CD4-positive, alpha-beta T cell treated with Interleukin-1 beta for 1 hour (primary cell): ENCODE measurements at places on chromosomes 3 and 15.

DNA sequence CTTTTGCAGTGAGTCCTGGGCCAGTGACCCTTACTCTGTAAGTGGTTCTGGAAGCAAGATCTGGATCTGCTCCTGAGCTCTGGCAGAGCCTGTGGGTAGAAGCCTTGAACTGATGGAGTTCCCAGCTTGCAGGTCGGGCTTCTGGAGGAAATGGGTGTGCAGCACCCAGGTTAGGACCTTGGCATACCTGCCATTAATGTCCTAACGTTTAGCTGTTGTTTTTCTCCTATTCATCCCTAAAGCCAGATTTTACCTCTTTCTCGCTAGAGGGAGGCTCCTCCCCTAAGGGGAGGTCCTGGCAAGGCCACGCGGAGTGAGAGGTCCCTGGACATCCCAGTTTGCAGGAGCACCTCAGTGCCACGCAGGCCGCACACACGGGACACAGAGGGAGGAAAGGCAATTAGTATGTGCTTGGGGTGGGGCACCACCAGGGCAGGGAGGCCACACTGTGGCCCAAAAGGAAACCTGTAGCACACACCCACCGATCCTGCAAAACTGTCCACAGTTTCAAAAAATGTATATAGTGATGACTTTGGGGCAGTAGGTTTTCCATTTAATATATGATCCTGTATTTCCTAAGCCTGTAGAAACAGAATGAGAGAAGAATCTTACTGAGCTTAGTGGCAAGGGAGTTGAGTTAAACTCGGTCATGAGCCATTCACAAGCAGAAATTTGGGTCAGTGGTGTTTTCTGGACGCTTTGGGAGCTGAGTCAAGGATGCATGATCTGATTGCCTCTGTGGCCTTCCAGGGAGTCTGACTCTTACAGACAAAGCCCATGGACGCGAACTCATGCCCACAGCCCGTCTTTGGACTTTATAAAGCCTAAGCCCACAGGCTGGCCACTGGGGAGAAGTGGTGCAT lies 148.7 kb downstream of the LRRK1 start:
- DNase-seq: no peak

- DNase-seq: no peak
Measured at GRCh38 chr3:124230998-124231397, 239.1 kb upstream of the ROPN1 start.

DNA sequence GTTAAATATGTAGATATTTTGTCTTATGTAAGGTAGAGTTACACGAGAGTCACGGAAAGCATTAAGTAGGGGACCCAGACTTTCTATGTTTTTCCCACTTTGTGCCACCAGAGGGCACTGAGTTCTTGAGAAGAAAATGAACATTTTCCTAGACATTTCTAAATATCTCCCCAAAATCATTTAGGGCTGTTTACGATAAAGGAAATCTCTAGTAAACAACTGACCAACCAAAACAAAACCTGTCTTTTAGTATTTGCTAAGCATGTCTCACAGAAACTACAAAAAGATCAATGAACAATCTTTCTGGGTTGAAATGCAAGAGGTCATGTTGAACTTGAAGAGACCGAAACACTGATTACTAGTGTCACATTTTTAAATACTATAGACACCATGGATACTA lies 16.1 kb downstream of the POU1F1 start:
- DNase-seq: peak; percentile 44

DNA sequence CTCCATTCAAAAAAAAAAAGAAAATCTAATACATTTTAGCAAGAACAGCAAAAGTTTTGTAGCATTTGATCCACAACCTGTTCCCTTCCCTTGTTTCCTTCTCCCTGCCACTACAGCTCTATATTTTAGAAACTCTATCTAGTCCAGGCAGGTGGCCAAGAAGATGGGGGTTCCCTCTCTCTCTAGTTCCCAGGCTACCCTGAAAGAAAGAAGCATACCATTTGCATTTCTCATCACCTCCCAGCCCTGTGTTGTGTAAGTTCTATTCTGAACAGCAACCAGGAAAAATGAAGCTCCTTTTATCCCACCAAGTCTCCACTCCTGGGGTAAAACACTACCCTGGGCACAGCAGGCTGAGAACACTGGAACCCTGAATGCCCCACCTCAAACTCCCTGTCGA lies 100.0 kb downstream of the PCCB start:
- DNase-seq: no peak

DNA sequence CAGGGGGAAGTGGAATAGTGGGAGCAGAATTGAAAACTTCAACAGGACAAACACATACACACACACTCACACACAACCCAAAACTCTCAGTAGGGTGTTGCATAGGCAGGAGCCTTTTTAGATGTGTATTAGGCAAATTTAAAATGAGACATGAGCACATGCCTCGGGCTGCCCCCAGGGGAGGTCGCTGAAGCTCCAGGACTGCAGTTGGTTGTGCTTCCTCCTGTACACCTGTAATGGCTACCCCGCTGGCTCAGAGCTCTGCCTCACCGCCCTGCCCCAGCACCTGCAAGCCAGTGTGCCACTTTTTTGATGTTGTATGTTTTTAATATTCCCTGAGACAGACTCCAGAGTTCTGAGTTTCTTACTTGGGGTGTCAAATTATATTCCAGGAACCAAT lies 303.4 kb upstream of the NR2E3 start:
- DNase-seq: no peak

GRCh38 chr3:27613846-27614500 lies 108.2 kb downstream of the EOMES start:
- DNase-seq: no peak

DNA sequence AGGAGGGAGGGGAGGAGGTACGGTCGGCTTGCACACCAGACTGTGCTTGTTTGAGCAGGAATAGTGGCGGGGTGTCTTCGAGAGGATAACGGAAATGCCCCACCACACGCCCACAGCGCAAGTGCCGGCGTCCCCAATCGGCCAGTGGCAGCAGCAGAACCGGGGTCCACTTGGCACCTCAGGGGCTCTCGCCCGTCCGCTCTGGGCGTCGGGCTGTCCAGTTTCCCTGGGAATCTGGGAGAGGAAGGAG lies 53.7 kb downstream of the CCDC54 start:
- DNase-seq: peak; percentile 26

GRCh38 chr3:62562596-62562995 lies 189.2 kb upstream of the FEZF2 start:
- DNase-seq: no peak
